NCI-H1417 (cell line): ENCODE measurements at places on chromosomes 2 and 18.

DNA sequence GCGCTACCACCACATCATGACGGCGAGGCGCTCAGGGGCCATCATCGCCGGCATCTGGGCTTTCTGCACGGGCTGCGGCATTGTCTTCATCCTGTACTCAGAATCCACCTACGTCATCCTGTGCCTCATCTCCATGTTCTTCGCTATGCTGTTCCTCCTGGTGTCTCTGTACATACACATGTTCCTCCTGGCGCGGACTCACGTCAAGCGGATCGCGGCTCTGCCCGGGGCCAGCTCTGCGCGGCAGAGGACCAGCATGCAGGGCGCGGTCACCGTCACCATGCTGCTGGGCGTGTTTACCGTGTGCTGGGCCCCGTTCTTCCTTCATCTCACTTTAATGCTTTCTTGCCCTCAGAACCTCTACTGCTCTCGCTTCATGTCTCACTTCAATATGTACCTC lies 2.3 kb downstream of the MC5R start:
- no peak for DNase-seq

GRCh38 chr2:84459944-84460429 lies 907 bp upstream of the SUCLG1 start:
- peak; percentile 55 for DNase-seq

DNA sequence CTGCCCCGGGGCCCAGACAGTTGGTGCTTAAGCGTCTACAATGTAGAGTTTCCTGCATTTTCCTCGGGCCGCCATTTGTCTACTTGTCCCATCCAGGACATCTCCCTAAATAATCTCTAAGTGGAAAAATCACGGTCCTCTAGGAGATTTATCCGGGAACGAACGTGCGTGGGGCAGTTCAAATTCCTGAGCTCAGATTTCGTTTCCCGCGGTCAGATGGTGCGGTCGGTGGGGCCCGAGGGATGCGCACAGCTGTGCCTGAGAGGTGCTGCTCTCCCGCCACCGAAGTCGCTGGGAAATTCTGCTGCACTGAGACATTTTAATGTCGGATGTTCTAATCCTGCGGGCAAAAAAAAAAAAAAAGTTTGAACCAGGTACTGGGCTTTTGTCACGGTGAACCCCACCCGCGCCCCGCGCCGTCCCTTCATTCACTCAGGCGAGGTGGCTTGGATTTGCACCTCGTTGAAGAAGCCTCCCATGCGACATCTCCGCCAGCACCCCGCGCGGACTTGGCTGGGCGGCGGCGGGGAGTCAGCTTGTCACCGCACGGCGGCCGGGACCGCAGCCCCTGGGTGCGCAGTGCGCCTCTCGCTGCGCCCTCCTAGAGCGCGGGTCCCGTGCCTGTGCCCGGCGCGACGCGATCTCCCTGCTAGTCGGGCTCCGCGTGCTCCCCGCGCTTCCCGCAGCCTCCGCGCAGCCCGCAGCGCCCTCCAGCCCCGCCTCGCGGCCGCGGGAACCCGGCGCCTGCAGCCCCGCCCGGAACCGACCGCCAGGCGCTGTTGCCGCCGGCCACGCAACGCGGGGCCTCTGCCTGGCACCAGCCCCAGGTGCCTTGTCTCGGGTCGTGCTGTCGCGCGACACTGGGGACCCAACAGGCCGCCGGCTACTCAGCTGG lies 191.9 kb upstream of the TCF4 start:
- peak; percentile 92 for DNase-seq

GRCh38 chr2:238260883-238261282 lies 21.0 kb upstream of the HES6 start:
- no peak for DNase-seq

DNA sequence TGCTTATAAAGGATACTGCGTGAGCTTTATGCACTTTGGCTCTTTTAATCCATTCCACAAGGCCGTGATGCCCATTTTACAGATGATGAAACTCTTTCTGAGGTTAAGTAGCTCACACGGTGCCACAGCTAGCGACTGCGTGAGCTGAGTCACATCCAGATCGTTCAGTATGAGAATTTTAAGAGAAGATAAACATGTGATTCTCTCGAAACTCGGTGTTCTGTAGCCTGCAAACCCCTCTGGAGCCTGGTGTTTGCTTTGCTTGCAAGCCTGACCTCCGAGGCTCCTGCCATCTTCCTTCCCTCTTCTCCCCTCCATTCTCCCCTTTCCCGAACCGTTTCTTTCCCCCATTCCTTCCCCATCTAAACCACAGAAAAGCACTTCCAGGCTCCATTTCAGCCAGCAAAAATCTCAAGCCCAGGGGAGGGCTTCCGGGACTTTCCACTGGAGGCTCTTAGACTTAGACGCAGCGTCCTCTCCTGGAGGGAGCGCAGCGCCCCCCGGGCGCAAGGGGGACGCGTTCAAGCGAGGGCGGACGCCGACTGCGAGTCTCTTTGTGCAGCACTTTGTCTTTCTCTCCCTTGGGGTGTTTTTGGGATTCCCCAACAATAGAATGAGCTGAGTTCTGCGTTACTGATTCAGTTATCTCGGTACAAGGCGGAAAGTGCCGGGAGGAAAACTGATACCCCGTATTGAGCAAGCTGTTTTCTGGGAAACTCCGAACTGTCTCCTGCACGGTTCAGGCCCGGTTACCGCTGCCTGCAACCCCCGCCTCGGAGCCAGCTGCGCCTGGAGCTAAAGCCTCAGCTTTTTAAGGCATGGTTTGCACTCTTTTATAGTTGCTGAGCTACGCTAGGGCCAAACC lies 38.0 kb downstream of the CYP1B1 start:
- peak; percentile 70 for DNase-seq

DNA sequence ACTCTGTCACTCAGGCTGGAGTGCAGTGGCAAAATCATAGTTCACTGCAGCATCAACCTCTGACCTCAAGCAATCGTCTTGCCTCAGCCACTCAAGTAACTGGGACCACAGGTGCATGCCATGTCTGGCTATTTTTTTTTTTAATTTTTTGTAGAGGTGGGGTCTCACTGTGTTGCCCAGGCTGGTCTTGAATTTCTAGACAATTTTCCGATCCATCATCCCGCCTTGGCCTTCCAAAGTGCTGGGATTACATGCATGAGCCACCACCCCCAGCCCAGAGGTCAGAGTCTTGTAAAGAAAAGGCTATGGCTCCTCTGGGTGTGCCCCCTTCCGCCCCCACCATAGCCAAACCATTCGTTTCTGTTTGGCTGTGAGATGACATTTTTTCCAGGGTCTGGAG lies 13.1 kb upstream of the TMBIM1 start:
- DNase-seq, result no peak

DNA sequence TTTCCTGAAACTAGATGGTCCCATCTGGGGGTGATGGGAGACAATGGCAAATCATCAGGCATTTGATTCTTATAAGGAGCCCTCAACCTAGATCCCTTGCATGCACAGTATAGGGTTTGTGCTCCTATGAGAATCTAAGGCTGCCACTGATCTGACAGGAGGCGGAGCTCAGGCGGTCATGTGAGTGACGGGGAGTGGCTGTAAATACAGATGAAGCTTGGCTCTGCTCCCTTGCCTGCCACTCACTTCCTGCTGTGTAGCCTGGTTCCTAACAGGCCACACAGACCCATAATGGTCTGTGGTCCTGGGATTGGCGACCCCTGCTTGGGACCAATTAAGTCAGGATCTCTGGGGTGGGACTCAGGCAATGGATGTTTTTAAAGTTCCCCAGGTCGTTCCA lies 293.4 kb downstream of the ZNF521 start:
- DNase-seq, result no peak

- DNase-seq, result no peak
Observed at GRCh38 chr2:88614497-88615157, 12.6 kb downstream of the EIF2AK3 start.

DNA sequence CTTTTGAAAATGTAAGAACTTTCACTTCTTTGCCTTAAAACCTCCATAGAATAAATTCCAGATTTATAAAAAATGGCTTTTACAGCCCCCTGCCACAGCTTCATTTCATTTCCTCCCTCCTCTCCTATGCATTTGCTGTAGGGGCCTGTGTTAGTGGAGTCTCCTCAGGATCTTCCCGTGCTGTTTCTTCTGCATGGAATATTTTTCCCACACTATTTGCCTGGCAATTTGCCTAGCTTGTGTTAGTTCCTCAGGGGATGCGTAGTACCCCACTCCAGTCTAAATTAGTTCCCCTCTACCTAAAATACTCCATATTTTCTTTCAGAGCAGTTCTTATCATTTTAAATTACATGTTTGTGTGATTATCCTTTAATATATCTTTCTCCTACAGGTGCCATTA lies 262.2 kb downstream of the PLCL1 start:
- no peak for DNase-seq

GRCh38 chr2:120568975-120569268 lies 166.7 kb upstream of the GLI2 start:
- DNase-seq, result no peak

- no peak for DNase-seq
Observed at GRCh38 chr2:178385595-178386148, 65.3 kb downstream of the PRKRA start.

- no peak for DNase-seq
Observed at GRCh38 chr18:13681701-13682100, 44.7 kb downstream of the FAM210A start.

GRCh38 chr2:9983401-9984216 lies 32.1 kb downstream of the GRHL1 start:
- no peak for DNase-seq
